ENCODE measurements at places on chromosomes 1 and 21. TPM values are rescaled to one million over a fixed set of nuclear protein-coding genes. Genes with fewer than 3 reads are reported as not detected.

ZP4 gene
- polyA plus RNA-seq = 0.13 TPM

UBE2U gene
- not detected for polyA plus RNA-seq

CFHR2 gene
- not detected for polyA plus RNA-seq

ERICH3 gene
- polyA plus RNA-seq = 0.07 TPM

S100A8 gene
- 8.3 TPM for polyA plus RNA-seq

JAK1 gene
- 50.9 TPM for polyA plus RNA-seq

ICOSLG gene
- polyA plus RNA-seq = 0.47 TPM

RBM11 gene
- polyA plus RNA-seq = 4.8 TPM

ZMYND12 gene
- polyA plus RNA-seq = 4.8 TPM

LRRC3 gene
- polyA plus RNA-seq = 2.4 TPM

KCNA3 gene
- polyA plus RNA-seq = 1.1 TPM

All from ovary (tissue), 10 donors.